Thymus (tissue), 14 donors: ENCODE measurements at places on chromosomes 6 and 20.

- no peak overlapping the region for H3K27ac ChIP-seq
- no peaks in the 10 kb centered on the region for H3K4me1 ChIP-seq
- no peak overlapping the region for H3K4me3 ChIP-seq
Measured at GRCh38 chr6:44788387-44788981, 401.0 kb downstream of the CDC5L start.

DNA sequence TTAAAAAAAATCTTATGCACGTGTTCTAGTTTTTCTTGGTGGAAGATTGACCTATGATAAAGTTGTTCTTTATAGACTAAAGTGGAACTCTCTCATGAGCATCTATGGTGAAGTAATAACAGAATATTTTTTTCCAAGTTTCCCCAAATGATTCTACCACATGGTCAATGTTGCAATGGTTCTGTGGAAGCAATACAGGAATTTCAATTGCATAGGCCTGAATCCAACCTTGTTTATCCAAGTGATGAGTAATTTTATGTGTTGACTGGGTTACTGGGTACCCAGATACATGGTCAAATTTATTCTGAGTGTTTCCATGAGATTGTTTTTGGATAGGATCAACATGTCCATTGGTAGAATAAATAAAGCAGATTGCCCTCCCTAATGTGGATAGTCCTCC lies 581.5 kb downstream of the MMUT start:
- H3K4me1 ChIP-seq, result no peaks in the 10 kb centered on the region
- no peaks in the 10 kb centered on the region for H3K27me3 ChIP-seq
- no peak overlapping the region for H3K4me3 ChIP-seq
- no peak for DNase-seq
- no peak overlapping the region for H3K27ac ChIP-seq

DNA sequence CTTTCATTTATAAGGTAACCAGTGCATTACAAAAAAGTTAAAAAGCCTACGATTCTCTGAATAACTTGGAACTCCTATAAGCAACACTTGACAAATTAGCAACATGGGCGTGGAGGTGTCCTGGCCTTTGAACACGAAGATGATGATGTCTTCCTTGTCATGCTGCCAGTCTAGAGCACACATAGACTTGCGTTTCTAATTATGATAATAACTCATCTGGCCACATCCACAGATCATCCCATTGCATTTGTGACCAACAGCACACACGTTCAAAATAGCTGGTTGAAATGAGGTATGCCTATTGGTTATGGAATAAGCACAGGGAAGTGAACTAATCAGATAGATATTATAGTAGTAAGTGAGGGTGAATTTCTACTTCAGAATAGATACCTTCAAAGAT lies 608.9 kb downstream of the PRKN start:
- no peaks in the 10 kb centered on the region for H3K36me3 ChIP-seq
- no peak overlapping the region for H3K27ac ChIP-seq
- no peak overlapping the region for H3K4me3 ChIP-seq
- H3K4me1 ChIP-seq, result no peaks in the 10 kb centered on the region
- no peaks in the 10 kb centered on the region for H3K27me3 ChIP-seq

GRCh38 chr6:24458134-24458533 lies 31.2 kb downstream of the GPLD1 start:
- peaks cover 3% of the 10 kb centered on the region for H3K36me3 ChIP-seq
- no peak for DNase-seq
- H3K27me3 ChIP-seq, result no peaks in the 10 kb centered on the region
- H3K27ac ChIP-seq, result no peak overlapping the region
- peaks cover 5% of the 10 kb centered on the region for H3K4me1 ChIP-seq
- H3K4me3 ChIP-seq, result no peak overlapping the region

GRCh38 chr6:135141728-135142127 lies 39.4 kb upstream of the MYB start:
- no peak overlapping the region for H3K4me3 ChIP-seq
- no peaks in the 10 kb centered on the region for H3K27me3 ChIP-seq
- peaks cover 13% of the 10 kb centered on the region for H3K4me1 ChIP-seq
- no peaks in the 10 kb centered on the region for H3K36me3 ChIP-seq
- no peak for DNase-seq

DNA sequence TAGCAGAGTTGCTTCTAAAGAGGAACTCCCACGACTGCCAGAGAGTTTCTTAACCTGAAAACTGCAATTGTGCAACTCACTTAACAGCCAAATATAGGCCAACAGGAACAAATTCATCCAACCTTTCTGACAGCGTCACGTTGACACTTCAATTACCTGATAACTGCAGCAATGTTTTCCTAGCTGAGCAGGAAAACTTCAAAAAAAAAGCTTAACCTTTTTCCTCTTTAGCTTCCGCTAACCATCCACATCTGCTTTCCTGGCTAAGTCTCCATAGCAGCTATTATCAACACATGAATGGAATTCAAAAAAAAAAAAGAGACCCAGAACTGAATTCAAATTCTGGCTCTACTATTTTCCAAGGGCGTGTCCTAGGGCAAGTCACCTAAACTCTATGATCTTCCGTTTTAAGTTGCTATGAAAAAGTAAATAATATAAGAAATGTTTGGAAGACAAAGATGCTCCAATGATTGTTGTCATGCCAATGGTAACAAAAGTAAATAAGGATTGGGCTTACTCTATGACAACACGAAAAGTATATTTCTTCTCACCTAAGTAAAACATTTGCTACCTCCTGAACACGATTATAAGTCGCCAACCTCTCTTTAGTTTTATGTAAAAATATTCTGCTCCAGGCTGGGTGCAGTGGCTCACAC lies 524.6 kb upstream of the JARID2 start:
- no peak overlapping the region for H3K4me3 ChIP-seq
- H3K36me3 ChIP-seq, result no peaks in the 10 kb centered on the region
- H3K27ac ChIP-seq, result peak overlapping the region; percentile 5
- no peak for DNase-seq

GRCh38 chr6:1703923-1704322 lies 94.2 kb downstream of the FOXC1 start:
- H3K4me3 ChIP-seq, result no peak overlapping the region
- H3K27me3 ChIP-seq, result no peaks in the 10 kb centered on the region
- no peak for DNase-seq
- H3K36me3 ChIP-seq, result no peaks in the 10 kb centered on the region
- no peak overlapping the region for H3K27ac ChIP-seq

DNA sequence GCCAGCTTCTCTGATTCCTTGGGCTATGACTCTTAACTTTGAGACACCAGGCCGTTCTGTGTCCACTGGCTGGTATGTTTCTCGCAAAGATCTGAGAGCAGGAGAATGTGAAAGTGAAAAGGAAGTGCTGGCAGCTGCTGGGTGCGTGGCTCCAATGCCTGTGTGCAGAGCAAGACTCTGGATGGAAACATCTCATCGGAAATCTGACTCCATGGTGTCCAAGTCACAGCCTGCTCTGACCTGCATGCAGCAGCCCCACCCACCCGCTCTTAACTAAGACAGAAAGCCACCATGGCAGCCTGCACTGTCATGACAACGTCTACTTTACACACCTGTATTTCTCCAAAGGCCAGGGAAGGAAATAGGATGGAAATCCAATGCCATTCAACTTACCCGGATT lies 66.3 kb upstream of the MPC1 start:
- no peaks in the 10 kb centered on the region for H3K36me3 ChIP-seq
- no peaks in the 10 kb centered on the region for H3K27me3 ChIP-seq
- H3K4me3 ChIP-seq, result no peak overlapping the region
- no peak overlapping the region for H3K27ac ChIP-seq
- H3K4me1 ChIP-seq, result peaks cover 4% of the 10 kb centered on the region
- no peak for DNase-seq

DNA sequence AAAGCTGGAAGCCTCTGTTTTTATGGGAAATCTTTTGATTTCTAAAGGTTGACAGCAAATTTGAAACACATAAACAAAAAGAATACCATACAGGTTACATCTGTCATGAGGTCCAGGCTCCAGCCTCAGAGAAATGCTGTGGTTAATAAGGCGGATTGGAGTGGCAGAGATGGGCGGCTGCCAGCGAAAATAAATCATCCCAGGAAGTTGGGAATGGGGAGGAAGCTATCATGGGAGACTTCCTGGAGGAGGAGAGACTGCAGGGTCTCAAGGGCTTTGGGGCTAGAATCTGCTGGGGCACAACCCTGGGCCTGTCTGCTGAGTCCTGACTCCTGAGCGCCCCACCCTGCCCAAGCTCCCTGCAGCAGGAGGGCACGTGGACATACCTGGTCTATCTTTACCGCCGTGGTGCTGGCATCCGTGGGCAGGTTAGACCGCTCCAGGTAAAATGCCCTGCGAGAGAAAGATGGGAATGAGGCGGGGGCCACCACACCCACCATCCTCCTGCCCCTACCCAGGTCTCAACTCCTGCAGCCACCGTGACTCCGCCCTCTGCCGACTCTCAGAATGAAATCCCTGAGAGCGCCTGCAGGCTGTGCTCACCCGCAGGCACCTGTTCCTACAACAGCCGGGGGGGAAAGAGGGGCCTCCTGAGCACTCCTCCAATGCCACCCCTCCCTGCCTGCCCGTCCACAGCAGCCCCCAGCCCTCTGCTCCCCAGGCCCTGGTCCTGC lies 197.3 kb downstream of the PREX1 start:
- peaks cover 3% of the 10 kb centered on the region for H3K4me1 ChIP-seq
- no peak overlapping the region for H3K4me3 ChIP-seq
- H3K27ac ChIP-seq, result no peak overlapping the region
- no peaks in the 10 kb centered on the region for H3K36me3 ChIP-seq

DNA sequence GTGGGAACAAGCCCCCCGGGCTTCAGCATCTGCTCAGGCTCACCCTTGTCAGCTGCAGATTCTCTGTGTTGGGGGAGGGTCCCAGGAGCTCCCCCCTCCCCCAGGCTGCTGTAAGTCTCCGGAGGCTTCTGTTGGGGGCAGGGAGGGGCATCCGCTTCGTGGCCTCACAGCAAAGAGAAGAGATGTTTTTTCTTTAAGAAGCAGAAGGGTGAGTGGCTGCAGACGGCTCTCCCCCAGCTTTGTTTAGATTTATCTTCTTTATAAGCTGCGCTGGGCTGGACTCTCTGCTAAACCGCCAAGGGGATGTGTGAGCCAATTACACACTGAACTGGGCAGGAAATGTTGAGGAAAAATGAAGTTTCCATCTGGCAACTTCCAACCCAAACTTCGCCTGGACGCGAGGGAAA lies 48.7 kb upstream of the GATA5 start:
- H3K27me3 ChIP-seq, result peaks cover 19% of the 10 kb centered on the region
- no peak overlapping the region for H3K4me3 ChIP-seq
- no peak overlapping the region for H3K27ac ChIP-seq
- H3K36me3 ChIP-seq, result no peaks in the 10 kb centered on the region
- no peak for DNase-seq

- no peaks in the 10 kb centered on the region for H3K27me3 ChIP-seq
- H3K4me3 ChIP-seq, result no peak overlapping the region
- H3K36me3 ChIP-seq, result peaks cover 39% of the 10 kb centered on the region
- DNase-seq, result peak; percentile 16
- H3K27ac ChIP-seq, result no peak overlapping the region
- peaks cover 12% of the 10 kb centered on the region for H3K4me1 ChIP-seq
Measured at GRCh38 chr20:1375515-1375914, 17.3 kb downstream of the FKBP1A start.

GRCh38 chr20:59780494-59781185 lies 152.8 kb downstream of the SYCP2 start:
- H3K4me3 ChIP-seq, result no peak overlapping the region
- H3K4me1 ChIP-seq, result no peaks in the 10 kb centered on the region
- no peaks in the 10 kb centered on the region for H3K27me3 ChIP-seq

- no peak for DNase-seq
- no peaks in the 10 kb centered on the region for H3K4me1 ChIP-seq
- H3K4me3 ChIP-seq, result no peak overlapping the region
- no peaks in the 10 kb centered on the region for H3K36me3 ChIP-seq
Measured at GRCh38 chr6:131784561-131784960, 23.3 kb upstream of the ENPP1 start.

DNA sequence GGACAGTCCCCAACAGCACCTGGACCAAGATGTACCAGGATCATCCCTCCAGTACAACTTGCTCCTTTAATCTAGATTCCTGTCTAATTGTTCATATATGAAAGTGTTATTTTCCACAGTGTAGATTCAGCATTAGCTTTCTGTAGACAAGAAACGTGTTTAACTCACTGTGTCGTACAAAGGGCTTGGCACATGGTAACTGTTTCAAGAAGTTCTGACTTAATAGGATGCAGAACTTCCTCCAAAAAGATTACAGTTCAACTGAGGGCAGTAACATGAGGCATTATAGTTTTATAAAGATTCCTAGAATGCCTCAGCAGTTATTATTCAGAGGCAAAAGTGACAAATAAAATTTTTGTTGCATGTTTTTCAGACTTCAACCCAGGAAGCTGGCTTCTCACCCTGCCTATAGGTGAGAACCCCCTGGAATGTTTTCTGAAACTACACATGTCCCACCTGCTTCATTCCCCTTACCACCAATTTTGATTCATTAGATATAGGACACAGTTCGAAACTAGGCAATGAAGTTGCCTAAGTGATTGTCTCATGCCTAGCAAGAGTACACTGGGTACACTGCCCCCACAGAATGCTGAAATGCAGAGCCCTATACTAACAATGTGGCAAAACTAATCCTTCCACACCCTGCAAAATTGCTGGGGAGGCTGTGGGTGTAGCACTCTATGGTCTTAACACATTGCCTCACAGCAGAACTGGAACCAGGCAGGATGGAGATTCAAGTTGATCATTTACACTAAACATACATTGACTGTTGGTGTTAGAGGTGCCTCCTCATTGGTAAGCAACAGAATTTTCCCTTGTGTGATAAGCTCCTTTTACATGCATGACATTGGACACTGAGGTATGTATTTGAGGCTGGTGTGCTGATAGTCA lies 22.6 kb upstream of the SH3BGRL2 start:
- H3K4me1 ChIP-seq, result no peaks in the 10 kb centered on the region
- no peaks in the 10 kb centered on the region for H3K36me3 ChIP-seq
- no peak overlapping the region for H3K27ac ChIP-seq
- no peak for DNase-seq
- H3K4me3 ChIP-seq, result no peak overlapping the region

- no peak for DNase-seq
- no peaks in the 10 kb centered on the region for H3K4me1 ChIP-seq
- H3K4me3 ChIP-seq, result no peak overlapping the region
Measured at GRCh38 chr6:97459986-97460385, 177.0 kb upstream of the MMS22L start.

DNA sequence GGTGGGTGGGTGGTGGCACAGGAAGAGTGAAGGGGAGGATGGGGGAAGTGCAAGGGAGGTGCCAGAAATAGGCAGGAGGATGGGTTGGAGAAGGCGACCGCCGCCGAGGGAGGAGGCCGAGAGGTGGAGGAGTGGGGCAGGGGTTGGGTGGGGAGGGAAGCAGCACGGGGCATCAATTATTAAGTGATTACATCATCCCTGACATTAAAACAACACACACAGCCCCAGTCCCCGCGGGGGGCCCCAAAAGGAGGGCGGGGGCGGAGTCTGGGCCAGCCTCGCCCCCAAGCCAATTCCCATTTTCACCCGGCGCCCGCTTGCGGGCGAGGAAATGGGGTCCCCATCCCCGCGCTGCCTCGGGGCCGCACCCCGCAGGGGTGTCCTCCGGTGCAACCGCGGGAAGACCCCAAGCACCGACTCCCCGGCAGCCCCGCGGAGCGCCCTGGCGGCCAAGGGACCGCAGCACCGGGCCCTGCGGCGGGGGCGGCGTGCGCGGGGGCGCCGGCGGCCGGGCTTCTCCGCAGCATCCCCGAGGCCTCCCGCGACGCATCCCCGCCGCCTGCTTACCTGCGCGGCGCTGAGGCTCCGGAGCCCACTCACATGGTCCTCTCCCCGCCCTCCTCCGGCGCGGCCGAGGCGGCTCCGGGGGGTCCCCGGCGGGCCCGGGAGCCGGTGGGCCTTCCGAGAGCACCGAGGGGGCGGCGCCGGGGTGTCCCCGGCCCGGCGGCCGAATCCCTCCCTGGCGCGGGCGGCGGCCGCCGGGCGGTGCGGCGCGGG lies 663 bp downstream of the FYN start:
- peaks cover 21% of the 10 kb centered on the region for H3K4me1 ChIP-seq
- peak overlapping the region; percentile 62 for H3K4me3 ChIP-seq
- no peaks in the 10 kb centered on the region for H3K36me3 ChIP-seq
- peak overlapping the region; percentile 94 for H3K27ac ChIP-seq
- DNase-seq, result peak; percentile 41
